ENCODE measurements at places on chromosomes 3 and 15.

DNA sequence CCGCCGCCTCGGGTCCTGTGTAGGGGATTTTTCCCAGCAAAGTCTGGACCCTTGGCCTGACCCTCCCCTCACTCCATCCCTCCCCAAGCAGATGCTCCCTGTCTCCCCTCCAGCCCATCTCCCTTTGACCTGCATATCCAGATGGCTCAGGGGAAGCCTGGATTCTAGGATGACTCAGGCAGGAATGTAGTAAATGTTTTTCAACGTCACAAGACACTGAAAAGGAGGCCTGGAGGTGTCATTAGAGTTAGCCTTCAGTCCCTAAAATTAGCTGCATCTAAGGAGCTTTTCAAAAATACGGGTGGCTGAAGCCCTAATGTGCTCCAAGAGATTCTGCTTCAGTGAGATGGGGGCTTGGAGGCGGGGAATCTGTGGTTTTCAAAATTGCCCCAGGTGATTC, 7.2 kb downstream of the ACAN start:
- no peak for DNase-seq

DNA sequence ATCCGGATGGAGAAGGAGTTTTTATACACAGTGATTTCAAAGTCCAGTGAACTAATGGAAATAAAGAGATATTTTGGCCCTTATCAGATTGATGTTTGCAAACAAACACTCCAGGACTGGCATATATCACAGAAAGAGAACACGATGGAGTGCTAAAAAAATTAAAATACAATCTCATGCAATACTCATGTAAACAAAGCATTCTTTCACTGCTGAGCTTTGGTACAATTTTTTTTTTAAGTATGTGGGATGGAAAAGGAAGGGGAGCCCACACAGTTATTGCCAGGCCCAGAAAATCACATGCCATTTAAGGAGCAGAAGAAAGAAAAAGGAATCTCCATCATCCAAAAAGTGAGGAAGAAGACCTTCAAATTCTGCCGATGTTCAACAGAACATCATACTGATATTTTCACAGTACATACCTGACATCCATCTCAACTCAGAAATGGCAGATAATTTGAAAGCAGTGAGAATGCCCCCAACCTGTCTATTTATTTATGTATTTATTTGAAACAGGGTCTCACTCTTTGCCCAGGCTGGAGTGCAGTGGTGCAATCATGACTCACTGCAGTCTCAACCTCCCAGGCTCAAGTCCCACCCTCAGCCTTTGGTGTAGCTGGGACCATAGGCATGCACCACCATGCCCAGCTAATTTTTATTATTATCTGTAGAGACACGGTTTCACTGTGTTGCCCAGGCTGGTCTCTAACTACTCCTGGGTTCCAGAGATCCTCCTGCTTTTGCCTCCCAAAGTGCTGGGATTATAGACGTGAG, 107.5 kb upstream of the SLC2A2 start:
- no peak for DNase-seq

DNA sequence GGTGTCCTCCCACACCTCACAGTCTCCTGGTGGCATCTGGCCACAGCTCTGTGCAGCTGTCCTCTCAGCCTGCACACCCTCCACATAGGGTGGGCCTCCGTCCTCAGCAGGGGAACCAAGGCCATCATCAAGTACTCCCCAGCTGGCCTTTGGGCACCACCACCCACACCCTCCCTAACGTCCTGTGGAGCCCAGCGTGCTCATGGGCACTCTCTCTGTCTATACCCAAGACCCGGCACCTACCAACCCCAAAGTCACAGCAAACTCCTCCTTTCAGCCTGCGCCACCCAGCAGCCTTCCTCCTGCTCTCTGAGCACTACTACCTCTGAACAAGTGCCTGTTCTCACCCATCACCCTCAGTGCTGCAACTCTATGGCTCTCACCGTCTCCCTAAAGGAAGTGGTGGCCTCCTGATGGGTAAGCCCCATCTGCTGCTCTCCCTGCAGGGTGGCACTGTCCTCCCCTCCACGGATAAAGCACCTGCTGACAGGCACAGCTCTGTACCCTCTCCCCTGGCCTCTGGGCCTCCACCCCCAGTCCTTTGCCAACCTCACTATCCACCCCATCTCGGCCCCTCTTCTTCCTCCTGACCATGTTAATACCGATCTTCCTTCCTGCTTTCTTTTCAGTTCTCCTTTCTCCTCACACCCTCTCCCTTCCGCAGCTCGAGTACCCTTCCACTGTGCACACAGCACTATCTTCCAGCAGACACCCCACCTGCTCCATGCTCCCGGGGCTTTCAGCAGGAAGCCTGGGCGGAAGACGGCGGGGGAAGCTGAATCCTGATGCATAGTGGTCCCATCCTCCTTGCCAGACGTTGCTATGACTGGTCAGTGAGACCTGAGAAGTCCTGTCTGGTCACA, 31.5 kb downstream of the SLC41A3 start:
- DNase-seq: no peak

DNA sequence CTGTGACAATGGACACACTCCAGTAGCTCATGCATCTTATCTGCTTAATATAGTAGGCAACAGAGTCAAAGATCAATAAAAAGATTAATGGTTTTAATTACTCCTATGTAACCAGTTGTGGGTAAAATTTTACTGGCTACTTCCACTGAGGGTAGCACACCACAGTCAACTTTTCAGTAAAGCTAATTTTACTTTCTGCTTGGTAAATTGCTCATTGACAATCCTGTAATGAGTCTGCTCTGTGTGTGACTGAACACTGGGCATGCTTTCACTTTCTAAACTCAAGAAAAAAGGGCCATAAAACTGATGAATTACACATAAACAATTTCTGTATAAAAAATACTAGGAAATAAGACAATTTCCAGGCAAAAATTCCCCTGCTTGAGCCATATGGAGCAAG, 838.3 kb downstream of the VGLL3 start:
- DNase-seq: no peak

DNA sequence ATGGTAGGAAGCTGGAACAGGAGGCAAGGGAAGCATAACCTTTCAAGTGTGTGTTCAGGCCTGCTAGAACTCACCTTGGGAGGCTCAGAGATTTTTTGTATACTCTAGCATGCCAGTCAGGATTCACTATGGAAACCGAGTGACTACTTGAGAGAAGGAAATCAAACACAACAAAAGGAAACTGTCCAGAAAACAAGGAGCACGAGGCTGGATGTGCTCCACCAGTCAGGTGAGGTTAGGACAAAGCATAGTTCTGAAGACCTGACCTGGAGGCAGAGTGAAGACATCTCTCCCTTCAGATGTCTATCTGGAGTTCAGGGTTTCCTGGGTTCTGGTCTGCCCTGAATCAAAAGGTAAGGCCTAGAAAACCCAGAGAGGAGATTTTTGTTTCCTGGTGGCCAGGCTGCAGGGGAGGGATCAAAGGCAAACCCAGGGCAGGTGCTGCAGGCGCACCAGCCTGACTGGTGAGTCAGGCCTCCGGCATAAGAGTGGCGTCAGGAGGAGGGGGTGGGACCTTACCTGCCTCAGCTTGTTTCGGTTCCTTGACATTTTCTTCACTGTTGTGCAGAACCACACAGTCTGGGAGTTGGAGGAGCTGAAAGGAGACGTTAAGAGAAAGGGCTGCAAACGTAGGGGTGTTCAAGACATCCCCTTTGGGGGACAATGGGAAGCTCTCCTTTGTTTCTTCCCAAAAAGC, 52.2 kb upstream of the OSBPL11 start:
- DNase-seq: no peak

- no peak for DNase-seq
Observed at GRCh38 chr3:44870375-44871061, 3.9 kb upstream of the TGM4 start.

- DNase-seq: no peak
Observed at GRCh38 chr15:43095243-43095642, 10.6 kb downstream of the UBR1 start.

Data from stimulated activated CD4-positive, alpha-beta T cell treated with anti-CD3 and anti-CD28 coated beads, Interleukin-4, amount 100 ng/mL, for 48 hours (primary cell).